ENCODE measurements at places on chromosomes 1 and 21.
A peak's percentile ranks its signal among the peaks of the same experiment; 100 is the strongest.

DNA sequence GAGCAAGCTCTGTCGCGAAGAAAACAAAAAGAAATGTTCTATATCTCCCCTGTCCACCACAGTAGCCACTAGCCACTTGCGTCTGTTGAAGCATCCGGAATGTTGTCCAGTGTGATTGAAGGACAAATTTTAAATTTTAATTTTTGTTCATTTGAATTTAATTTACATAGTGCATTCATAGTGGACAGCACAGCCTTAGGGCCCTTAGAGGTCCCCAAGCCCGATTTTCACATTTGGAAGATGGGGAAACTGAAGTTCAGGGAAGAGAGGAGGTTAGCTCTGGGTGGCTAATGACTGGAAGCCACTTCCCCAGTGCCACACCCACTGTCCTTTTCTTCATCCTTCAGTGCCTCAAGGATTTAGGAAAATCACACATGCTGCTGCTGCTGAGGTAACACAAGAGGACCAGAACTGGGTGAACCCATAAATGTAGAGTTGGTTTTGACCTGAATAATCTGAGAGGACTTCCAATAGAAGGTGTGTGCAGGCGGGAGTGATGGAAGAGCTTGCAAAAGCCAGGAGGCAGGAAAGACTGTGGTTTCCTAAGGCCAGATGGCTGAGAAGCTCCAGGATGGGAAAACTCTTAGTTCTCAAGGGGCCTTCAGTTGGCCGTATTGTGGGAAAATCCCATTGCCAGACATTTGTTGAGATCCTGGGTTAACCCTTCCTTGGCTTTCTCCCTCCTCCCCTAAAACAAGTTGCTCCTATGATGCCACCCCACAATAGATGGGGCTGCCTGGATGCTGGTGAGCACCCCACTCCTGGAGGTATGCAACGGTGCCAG lies 49.5 kb downstream of the TRIM11 start:
- no peak for DNase-seq

- no peak for DNase-seq
Measured at GRCh38 chr1:70247122-70247521, 25.9 kb downstream of the SRSF11 start.

DNA sequence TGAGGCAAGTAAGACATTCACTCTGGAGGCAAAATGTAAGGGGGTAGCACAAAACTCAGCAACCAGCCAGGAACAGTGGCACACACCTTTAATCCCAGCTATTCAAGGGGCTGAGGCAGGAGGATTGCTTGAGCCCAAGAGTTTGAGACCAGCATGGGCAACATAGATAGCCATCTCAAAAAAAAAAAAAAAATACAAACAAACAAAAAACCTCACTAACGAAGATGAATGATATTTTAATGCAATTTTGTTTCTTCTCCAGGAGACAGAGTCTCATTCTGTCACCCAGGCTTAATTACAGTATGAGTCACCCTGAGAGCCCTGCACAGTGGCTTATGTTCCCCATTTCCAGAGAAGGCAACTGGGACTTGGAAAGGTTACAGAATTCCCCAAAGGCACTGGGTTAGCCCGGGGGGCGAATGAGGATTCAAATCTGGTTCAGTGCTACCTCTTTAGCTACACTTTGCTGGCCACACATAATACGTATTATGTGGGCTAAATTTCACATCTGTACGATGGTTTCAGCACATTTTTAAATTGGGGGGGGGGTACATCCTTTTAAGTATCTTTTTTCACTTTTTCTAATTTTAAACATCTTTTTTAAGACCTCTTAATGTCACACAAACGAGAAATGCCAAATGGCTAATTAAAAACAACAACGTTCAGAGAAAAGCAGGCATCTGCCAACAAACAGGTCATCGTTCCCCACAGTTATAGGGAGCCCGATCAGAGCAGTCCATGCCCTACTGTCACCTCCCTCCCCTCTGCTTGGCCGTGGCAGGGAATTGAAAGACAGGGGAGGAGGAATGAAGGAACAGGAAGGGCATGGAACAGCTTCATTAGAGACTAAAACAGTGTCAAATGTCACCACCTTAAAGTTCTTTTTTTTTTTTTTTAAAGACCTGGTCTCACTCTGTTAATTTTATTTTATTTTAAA lies 3.5 kb downstream of the CELA2A start:
- DNase-seq: no peak

DNA sequence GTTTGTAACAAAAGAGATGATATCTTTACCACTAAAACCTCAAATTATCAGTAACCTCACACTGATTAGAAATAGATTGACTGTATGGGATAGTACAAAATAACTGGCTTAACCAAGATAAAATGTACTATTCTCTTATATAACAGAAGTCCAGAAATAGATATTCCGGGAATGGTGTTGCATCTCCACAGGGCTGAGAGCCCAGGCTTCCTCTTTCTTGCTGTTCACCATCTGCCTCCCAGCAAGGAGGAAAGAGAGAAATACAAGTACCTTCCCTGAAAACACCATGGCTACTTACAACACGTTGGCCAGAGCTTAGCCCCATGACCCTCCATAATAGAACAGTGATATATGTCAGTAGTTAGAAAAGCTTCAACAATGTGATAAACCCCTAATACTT lies 47.0 kb upstream of the KCNK1 start:
- DNase-seq: no peak

DNA sequence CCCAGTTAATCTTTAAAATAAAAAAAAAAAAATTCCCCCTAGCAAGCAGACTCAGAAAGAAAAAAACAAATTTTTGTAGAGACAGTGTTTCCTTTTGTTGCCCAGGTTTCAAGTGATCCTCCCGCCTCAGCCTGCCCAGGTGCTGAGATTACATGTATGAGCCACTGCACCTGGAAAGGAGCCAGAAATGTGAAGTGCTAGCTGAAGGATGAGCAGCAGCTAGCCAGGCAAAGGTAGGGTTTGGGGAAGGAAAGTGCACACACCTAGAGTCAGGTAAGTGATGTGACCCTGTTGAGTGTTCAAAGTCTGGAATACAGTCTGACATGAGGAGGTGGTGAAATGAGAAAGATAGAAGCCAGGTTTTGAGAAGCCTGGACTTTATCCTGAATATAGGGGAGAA lies 1.7 kb downstream of the AKR1A1 start:
- no peak for DNase-seq

- DNase-seq: no peak
Measured at GRCh38 chr1:167776616-167777268, 55.0 kb downstream of the MPZL1 start.

DNA sequence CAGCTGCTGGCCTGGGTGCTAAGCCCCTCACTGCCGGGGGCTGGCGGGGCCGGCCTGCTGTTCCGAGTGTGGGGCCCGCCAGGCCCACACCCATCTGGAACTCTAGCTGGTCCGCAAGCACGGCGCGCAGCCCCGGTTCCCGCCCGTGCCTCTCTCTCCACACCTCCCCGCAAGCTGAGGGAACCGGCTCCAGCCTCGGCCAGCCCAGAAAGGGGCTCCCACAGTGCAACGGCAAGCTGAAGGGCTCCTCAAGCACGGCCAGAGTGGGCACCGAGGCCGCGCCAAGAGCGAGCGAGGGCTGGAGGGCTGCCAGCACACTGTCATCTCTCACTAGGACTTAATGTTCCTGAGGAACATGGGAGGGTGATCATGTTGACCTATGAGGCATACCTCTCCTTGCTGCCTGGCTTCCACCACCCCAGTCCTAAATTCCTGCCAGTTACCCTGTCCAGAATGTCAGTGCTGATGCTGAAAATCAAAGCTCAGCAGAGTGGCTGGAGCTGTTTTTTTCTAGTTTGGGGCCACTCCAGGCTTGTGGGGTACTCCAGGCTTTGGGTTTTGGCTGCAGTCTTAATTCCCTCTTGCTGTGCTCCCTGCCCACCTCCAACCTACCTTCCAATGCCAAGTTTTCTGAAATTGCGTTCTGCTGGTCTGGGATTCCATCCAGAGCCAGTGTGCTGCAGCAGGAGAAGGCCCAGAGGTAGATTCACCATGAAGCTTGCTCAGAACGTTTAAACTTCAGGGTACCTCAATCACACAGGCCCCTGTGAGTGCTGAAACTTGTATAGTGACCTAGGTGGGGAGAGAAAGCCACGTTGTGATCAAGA lies 44.2 kb upstream of the LPGAT1 start:
- DNase-seq: no peak

- DNase-seq: no peak
Measured at GRCh38 chr21:22584308-22584707, 1586.1 kb downstream of the NCAM2 start.

- DNase-seq: no peak
Measured at GRCh38 chr1:159012495-159012894, 2.8 kb downstream of the IFI16 start.

GRCh38 chr1:63773496-63773814 lies 362 bp upstream of the ROR1 start:
- no peak for DNase-seq

- peak; percentile 12 for DNase-seq
Measured at GRCh38 chr1:167599957-167600581, 30.0 kb upstream of the RCSD1 start.

GRCh38 chr1:109625176-109625575 lies 5.5 kb downstream of the AMPD2 start:
- no peak for DNase-seq

DNA sequence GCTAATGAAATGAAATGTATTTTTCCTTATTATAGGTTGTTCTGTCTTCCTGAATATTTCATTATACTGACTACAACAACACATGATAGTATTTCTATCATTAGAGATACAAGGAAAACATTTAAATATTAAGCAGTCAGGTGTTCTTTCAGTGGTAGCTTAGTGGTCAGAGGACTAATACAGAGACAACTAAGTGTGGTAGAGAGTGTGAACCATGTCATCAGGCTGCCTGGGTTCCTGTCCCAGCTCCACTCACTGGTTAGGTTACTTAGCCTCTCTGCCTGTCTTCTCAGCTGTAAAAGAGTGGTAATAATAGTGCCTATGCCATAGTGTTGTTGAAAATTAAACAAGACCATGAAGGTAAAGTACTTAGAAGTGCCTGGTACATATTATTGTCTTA lies 3.9 kb downstream of the UAP1 start:
- DNase-seq: no peak

- no peak for DNase-seq
Measured at GRCh38 chr1:116817582-116818064, 63.4 kb downstream of the CD2 start.

GRCh38 chr1:248824301-248824700 lies 1.4 kb downstream of the SH3BP5L start:
- DNase-seq: no peak

DNA sequence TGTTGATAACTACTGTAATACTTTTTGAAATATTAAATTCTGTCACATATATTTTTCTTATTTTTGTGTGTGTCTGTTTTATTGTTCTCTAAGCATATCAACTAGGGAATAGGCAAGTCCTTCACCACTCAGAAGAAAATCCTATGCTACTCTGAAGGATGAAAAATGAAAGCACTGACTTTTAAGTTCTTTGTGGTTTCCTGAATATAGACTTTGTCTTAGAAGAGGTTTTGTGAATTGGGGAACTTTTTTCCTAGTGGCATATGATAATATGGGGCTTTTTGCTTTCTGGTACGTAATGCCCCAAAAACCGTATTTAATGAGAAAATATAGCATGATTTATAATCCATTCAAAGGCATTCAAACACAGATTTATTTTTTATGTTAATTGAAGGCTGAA lies 136.0 kb downstream of the SNX7 start:
- DNase-seq: no peak

GRCh38 chr1:180909005-180909414 lies 3.7 kb upstream of the KIAA1614 start:
- DNase-seq: no peak

DNA sequence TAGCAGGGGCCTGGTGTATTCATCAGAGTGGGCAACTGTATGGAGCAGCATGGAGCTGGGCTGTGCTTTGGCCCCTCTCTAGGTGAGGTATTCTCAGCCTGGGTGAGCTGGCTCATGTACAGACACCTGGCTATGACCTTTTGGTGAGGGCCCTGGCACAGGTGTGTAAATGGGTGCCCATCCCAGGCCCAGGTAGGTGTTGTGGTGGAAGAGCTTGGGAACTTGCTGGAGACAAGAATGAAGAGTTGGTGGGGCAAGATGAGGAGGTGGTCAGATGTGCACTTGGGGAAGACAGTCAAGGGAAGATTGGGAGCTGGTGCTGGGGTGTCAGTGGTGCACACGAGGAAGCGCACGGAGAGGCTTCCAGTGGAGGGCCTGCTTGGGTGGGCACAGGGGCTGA lies 95.5 kb downstream of the TRIM11 start:
- DNase-seq: no peak

GRCh38 chr21:14744368-14744767 lies 198.3 kb upstream of the SAMSN1 start:
- no peak for DNase-seq

DNA sequence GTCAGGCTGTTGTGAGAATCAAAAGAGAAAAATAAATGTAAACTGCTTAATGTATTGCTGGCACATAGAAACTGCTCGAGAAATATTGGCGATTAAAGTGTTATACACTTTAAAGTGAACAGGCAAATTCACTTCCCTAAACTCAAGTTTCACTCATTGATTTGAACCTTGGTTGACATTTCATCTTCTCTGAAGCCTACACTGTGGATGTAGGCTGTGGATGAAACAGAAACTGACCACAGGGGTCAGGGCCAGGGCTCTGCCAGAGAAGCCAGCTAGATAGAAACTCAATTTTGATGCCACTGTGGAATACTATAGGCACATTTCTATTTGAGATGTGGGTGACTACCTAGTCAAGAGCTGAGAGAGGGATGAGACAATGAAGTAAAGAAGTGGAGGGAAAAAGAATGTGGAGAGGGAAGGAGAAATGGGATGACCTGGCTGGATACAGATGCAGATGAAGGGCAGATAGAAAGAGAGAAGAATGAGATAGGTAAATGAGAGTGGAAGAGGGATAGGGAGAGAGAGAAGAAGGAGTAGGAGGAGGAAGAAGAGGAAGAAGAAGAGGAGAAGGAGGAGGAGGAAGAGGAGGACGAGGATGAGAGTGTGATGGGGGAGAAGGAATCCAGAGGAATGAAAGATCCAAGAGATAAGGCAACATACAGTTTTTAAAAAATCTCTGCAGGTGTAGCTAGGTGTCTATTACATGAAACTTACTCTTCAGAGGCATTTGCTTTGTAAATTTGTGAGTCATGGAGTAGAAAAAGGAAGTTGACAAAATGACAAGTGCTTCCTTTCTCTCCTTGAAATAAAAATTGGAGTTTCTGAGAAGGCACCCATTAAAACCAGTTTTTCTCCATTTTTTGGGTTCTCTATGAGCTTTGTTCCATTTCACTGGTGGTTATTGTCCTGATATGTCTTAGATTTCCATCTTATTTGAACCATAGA lies 17.4 kb upstream of the CD1D start:
- DNase-seq: no peak

GRCh38 chr1:203898458-203899352 lies 37.3 kb downstream of the SNRPE start:
- no peak for DNase-seq
